ENCODE measurements at places on chromosomes 16 and 17. TPM values are rescaled to one million over a fixed set of nuclear protein-coding genes. Genes with fewer than 3 reads are reported as not detected.

CCL17 gene
- total RNA-seq: not detected

NTN3 gene
- not detected for total RNA-seq

HBQ1 gene
- 8.2 TPM for total RNA-seq

FBXO39 gene
- total RNA-seq: not detected

HSPB9 gene
- total RNA-seq: not detected

DBNDD1 gene
- 61.2 TPM for total RNA-seq
